ENCODE measurements at places on chromosomes 12 and 14. TPM values are rescaled to one million over a fixed set of nuclear protein-coding genes. Genes with fewer than 3 reads are reported as not detected.

GDF11 gene
- 2.1 TPM for total RNA-seq

CAPRIN2 gene
- 24.7 TPM for total RNA-seq

PMCH gene
- not detected for total RNA-seq

RNASE2 gene
- not detected for total RNA-seq

HOXC11 gene
- total RNA-seq: not detected

Data from GM23248 (cell line).